ENCODE measurements at places on chromosomes 6 and 20.

GRCh38 chr20:3934624-3935023, 45.4 kb downstream of the PANK2 start:
- DNase-seq = no peak

DNA sequence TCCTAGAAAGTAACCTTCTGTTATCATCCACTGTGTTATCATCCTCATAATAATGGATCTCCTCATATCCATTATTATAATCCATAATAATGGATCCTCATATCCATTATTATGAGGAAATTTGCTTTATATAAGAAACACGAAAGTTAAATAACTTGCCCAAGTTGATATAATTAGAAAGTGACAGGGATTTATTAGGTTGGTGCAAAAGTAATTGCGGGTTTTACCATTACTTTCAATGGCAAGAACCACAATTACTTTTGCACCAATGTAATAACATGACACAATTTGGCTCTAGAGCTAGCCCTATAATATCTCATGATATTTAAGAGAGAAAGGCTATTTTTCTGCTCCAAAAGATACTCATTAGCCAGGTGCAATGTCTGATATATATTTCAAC, 275.7 kb upstream of the STXBP5 start:
- DNase-seq = no peak

DNA sequence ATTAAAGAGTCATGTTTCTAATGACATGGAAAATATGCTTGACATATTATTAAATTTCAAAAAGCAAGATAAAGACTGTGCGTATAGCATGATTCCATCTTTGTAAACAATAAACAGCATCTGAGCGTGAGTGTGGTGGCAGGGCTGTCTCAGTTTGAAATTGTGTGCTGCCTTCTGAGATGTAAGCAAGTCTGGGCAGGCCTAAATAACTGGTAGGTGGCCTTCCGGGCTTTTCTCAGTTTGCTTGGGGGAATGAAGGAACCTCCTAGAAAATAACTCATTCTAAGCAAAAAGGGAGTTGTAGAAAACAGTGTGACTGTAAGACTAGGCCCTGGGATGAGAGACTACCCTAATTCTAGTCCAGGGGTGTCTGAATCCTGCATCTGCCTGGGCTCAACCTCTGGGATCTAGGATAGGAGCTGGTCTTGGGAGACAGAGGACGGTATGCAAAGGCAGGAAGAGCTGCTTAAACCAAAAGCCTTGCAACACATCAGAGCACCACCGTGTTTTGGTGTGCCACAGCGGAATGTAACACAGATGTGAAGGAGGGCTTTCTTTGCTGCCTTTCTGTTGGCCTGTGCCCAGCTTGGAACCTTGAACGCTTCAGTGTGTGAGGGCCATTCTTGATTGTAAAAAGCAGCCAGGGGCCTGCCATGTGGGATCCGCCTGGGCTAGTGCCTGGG, 63.5 kb upstream of the L3MBTL3 start:
- DNase-seq = no peak

- DNase-seq = no peak
Observed at GRCh38 chr20:11581271-11581670, 336.4 kb upstream of the BTBD3 start.

GRCh38 chr20:2693286-2694007, 867 bp downstream of the EBF4 start:
- peak; percentile 36 for DNase-seq

DNA sequence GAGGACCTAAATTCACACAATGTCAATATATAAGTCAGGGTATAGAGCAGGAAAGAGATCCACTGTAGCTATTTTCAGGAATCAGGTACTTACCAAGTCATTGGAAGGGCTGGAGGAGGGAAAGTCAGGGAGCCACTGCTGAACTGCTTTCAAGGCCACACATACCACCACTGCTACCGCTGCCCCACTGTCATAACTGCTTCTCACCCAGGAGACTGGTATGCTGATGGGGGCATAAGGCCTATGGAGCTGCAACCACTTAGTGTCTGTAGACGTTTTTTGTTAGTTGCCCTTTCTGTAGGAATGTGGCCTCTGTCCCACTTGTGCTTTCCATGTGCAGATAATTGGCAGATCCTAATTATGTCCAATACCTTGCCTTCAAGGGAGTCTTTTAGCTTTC, 5.4 kb downstream of the SMAP1 start:
- no peak for DNase-seq

GRCh38 chr6:43821101-43821886, 51.3 kb downstream of the VEGFA start:
- no peak for DNase-seq

All from transverse colon (tissue), 4 donors.